LHCN-M2 (cell line): ENCODE measurements at places on chromosomes 4 and X.

DNA sequence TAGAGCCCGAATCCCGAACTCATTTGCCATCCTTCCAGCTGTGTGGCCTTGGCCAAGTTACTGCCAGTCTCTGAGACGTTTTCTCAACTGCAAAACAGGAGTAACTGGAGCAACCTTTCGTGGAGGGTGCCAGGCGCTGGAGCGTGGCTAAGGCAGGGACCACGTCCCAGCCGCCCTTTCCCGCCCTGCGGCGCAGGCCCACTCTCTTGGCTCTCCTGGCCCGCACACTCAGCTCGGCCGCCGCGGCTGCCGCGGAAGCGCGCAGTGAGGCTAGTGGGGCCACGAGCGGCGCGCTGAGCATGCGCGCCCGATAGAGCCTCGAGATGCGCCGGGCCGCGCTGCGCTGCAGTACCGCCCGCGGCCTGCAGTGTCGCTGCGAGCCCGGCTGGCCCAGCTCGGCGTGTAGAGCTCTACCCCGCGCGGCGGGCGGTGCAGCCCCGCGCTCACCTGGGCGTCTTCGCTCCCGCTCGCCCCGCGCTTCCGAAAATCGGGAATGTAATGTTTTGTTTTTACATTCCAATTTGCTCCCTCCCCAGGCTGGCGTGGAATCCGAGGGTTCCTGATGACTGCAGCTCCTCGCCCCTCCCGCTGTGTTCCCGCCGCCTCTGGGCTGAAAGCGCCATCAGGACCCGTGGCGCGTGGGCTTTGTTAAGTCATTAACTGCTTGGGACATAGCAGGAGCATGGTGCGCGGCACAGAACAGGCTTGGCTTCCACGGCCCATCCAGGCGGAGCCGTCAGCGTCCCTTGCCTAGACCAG is 4.0 kb upstream of the ZNF518B start:
- DNase-seq = no peak

DNA sequence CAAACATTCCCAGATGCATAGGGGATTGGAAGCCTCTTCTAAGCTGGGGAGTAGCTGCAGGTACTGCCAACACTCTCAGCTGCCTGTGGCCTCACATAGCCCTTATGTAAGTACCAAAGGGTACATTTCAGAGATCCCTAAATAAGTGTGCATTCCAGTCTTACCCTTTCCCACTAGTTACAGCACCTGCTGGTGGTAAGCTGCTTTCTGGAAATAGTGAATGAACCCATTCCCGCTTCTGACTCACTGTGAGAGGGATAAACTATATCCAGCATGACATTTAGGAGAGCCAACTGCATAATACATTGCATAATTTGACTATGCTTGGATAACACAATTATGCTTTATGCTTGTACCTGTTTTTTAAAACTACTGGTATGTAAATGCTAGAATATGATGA is 149.0 kb downstream of the FAM13A start:
- DNase-seq = peak; percentile 77

DNA sequence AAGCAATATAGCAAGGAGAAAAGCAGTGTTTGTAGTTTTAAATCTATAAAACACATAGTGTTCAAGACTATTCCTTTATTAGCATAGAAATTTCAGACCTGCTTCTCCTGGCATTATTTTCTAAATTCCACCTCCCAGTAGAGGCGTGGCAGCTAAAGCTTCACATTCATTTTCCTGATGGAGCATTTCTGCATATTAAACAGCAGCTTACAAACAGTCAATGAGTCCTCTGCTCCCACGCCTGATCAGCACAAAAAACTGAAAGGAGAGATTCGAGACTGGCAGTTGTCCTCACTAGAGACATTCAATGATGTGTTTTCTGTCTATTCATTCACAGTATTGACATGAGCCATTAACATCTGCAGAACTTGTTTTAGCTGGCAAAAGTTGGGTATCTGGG is 61.4 kb downstream of the SHISA3 start:
- no peak for DNase-seq

- peak; percentile 30 for DNase-seq
These were observed 145.5 kb downstream of the NWD2 start for GRCh38 chr4:37389967-37390580.

GRCh38 chr4:81485310-81485980 is 13.7 kb upstream of the RASGEF1B start:
- no peak for DNase-seq

GRCh38 chr4:83548151-83548905 is 12.4 kb downstream of the GPAT3 start:
- DNase-seq = peak; percentile 95

DNA sequence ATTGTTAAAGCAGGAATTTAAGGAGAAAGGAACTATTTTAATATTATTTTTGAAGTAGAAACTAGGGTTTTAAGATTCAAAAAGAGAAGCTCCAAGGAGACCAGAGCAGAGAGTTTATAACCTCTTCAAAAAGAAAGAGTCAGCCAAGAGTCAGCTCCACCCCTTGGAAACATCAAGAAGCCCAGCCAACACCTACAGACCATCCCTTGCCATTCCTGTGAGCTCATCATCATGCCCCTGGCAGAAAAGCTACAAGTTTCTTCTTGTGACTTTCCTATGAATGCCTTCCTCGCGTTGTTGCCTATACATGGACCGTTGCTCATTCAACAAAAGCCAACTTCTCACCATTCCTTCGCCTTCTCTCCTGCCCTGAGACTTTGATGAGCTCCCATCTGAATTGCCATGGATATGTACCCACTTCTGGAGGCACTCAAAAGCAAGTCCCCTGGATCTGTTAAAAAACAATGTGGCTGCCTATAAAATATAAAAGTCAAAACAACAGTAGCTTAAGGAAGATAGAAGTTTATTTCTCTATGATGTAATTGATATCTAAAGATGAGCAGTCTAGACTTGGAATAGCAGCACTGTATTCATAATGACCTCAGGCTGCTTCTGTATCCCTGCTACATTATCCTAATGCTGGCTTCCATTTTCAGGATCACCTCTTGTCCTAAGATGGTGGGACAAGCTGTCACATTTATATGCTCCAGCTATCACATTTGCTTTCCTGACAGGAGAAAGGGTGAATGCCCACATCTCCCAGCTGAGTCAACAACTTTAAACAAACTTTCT is 20.3 kb downstream of the PLRG1 start:
- DNase-seq = no peak

DNA sequence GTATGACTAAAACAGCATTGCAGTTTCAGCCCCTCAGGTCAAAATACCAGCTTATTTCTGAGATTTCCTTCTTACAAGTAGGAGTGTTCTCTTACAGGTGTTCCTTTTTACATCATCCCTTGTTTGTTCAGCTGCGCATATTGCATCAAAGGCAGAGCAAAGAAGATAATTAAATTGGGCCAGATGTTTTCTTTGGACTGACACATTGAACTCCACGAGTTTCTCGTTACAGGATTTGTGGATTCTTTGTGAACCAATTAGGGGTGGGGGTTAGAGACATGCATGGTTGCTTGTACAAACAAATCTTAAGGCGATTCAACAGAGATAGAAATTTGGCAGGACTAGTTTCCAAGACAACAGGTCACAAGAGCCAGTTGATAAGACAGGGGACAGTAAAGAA is 95.7 kb downstream of the SPANXN4 start:
- no peak for DNase-seq

GRCh38 chr4:169618286-169618685 is 2.1 kb upstream of the CLCN3 start:
- DNase-seq = no peak

- no peak for DNase-seq
These were observed 100.7 kb upstream of the ZDHHC15 start for GRCh38 chrX:75623535-75623934.

DNA sequence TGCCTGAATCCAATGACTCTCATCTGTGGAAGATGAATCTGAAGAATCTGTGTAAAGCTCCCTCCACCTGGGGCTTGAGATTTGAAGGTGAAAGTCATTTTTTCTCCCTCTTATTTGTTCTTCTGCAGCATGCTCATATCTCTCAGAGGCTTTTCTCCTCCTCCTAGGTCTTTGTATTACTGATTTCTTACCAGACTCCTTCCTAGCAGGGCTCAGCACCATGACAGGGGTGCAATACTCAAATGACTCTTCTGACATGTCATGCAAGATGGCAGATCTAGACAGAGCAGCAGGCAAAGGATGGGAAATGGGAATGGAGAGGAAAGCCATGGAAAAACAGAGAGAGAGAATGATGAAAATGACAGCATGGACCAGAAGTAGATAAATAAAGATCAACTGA is 118.3 kb downstream of the TMA16 start:
- DNase-seq = no peak

- DNase-seq = peak; percentile 86
These were observed 652.1 kb downstream of the ANKRD50 start for GRCh38 chr4:124060261-124060918.

- DNase-seq = no peak
These were observed 1.4 kb downstream of the NSG1 start for GRCh38 chr4:4388311-4388790.

GRCh38 chrX:72216973-72217372 is 21.9 kb downstream of the ERCC6L start:
- DNase-seq = peak; percentile 22

DNA sequence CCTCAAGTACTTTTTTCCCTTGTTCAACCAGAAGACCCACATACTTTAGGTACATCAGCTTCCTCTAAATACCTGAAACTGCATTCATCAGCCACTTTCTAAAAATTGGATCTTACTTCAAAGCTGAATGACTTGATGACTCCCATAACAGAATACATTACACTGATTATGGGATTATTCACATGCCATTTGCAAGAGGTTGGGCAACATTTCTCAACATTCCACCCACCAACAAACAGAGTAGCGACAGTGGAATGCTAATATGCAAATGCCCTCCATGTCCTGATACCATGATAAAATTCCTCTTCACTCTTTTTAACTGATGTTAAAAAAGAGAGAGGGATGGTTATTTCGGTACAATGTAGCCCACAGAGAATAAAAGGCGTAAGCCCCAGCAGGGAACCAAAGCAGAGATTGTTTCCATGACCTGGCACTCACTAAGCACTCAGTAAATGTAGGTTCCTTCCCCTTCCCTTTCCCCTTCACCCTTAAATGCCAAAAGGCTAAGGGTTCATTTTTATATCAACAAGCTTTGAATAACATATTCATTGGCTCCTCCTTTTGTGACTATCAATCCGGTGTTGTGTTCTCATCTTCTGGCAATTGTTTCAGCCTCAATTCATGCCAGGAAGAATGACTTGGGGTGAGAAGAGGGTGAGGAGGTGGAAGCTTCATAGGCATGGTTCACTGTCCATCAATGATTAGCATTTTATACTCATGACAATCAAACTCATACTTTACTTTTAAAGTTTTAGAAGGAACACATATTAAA is 317.2 kb downstream of the DHX15 start:
- no peak for DNase-seq

DNA sequence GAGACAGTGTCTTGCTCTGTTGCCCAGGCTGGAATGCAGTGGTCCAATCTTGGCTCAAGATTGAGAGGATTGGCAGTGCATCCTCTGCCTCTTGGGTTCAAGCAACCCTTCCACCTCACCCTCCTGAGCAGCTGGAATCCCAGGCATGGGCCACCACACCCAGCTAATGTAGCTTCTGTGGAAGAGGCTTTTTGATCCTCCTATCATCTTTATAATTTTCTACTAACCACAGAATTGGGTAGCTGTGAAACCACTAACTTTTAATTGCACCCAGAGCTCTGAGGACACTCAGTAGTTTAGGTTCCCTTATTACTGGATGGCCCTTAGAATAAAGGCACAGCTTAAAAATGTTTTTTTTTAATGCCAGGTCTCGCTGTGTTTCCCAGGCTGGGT is 8.9 kb upstream of the AGA start:
- no peak for DNase-seq

GRCh38 chr4:173490817-173491528 is 39.1 kb downstream of the HAND2 start:
- peak; percentile 98 for DNase-seq

DNA sequence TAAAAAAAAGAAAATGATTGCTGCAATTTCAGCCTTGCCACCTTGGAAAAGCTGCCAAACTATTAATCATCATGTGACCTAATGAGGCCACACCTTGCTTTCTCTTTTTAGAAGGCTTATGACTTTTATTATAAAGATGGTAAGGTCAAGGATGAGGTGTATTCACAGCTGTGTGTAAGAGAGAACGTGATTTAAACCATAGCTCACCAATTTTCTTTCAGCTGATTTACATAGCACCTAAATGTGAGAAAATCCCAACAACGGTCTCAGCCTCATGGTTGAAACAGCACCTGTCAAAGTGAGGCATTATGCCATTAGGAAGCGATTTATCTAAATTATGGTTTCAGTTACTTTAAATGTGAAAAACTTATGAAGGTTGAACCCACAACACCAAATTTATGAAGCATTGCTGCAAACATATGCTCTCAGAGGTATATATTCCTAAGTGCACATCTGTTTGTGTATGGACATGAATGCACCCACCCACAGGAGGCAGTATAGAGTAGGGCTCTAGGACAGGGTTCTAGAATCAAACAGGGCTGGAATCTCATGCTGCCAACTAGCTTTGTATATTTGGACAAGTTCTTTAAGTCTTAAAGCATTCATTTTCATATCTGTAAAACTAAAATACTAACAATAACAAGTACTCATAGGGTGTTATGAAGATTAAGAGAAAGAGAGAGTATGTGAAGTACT is 40.7 kb downstream of the ANXA3 start:
- no peak for DNase-seq

- DNase-seq = no peak
These were observed 14.6 kb downstream of the LDB2 start for GRCh38 chr4:16883806-16884205.

- DNase-seq = peak; percentile 59
These were observed 247.1 kb upstream of the PITX2 start for GRCh38 chr4:110869862-110870572.

- no peak for DNase-seq
These were observed 776.7 kb upstream of the GRID2 start for GRCh38 chr4:91527056-91527455.

DNA sequence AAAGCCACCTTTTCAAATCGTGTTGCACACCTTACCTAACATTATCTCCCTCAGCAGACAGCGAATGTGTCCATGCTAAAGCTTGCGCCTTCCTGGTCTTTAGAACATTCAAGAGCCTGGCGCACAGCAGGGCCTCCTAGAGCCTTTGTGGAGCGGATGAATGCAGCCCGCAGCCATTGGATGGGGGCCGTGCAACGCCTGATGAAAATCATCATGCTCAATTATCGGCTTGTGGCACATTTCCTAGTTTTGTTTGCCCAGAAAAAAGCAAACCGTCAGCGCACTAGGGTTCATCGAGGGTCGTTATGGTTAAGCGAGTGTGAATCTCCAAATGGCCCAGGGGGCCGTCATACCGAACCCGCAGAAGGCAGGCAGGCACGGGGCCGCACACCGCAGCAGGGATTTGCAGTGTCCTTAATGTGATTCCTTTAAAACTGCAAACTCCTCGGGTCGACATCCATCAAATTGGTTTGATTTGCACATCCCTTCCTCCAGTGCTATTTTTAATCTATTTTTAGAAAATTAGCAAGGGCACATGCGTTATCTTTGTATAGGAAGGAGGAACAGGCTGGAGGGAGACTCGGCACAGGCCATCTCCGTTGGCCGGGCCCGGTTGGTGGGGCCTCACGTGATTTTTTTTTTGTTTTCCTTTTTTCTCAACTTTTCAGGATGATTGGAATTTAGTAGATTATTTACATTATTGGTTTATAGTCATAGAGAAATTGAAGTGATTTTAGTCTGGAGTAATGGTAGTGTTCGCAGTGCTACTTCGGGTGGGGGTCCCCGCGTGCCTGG is 53.1 kb downstream of the ABLIM2 start:
- no peak for DNase-seq
